ENCODE measurements at places on chromosomes 2 and 18.

- DNase-seq = no peak
Measured at GRCh38 chr2:175662335-175662734, 339.7 kb downstream of the LNPK start.

GRCh38 chr2:48993576-48993975 is 160.7 kb downstream of the FSHR start:
- DNase-seq = no peak

DNA sequence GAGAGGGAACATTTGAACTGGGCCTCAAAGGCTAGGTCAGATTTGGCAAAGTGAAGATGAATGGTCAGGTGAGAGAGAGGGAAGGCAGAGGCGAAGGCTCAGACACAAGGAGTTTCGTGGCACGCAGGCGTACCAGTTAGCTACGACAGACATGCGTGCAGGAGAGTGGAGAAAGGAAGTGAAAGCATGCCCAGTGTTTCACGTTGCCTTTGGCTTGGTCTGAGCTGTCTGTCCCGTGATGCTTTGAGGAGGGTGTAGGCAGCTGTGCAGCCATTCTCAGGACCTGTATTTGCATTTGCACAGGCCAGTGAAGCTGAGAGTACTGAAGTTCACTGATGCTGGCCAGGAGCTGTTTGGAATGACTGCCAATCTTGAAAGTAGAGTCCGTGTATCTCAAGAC is 69.5 kb downstream of the HNRNPLL start:
- DNase-seq = no peak

GRCh38 chr2:164764996-164765395 is 76.6 kb downstream of the COBLL1 start:
- no peak for DNase-seq

DNA sequence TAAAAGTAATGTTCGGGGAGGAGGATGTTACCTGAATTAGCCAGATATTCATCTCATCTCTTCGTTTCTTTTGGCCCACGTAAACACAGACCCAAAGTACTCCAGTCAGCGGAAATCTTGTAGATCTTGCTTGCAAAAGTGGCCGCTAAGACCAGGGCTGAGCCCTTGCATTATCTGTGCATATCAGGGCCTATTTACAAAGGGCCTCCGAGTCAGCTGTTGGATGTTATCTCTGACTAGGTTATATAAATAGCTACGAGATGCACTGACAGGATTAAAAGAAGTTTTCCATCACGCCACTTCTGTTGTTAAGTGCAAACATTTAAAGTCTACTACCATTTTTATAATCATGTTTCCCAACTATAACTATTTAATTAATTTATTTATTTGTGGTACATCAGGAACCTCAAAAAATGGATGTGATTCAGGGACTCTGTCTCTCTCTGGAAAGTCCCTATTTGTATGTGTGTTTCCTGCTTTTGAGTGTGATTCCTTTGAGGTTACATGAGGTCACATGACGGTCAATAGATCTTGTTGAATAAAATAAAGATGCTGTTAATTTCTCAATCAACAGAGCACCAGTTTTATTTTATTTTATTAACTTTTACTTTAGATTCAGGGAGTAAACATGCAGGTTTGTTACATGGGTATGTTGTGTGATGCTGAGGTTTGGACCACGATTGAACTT is 46.8 kb upstream of the MBOAT2 start:
- no peak for DNase-seq

DNA sequence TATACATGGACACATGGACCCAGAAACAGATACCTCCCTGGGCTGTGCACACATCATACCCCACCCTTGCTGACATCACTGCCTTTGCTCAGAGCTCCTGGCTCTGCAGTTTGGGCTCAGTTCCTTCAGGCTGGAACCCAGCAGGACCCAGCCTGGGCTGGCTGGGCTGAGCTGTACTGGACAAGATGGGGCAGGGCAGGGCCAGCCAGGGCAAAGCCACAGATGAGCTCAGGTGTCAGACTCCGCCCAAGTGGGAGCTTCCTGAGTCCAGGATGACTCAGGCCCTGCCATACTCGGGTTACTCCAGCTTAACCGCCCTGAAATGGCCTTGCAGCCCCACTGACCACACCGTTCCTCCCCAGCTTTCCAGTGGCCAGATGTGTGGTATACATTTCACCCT is 284.9 kb downstream of the OSR1 start:
- peak; percentile 97 for DNase-seq

- no peak for DNase-seq
Measured at GRCh38 chr18:50569930-50570329, 10.0 kb downstream of the MAPK4 start.

DNA sequence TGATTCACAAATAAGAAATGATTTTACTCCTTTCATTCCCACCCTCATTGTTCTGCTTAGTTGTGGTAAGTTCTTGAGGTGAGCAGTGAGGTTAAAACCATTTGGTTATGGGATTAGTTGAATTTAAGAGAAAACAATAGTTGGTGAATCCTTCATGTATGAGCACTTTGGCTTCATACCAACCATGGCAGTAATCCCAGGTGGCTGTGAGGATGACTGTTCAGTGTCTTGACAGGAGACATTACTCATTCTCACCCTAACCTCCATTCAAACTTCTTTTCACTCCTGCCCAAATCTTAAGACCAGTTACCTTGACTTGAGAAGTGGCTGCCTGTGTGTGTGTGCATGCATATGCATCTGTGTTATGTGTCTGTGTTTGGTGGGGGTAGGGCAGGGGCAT is 143.1 kb downstream of the SETBP1 start:
- DNase-seq = peak; percentile 84

GRCh38 chr2:236998758-236999157 is 86.9 kb upstream of the COPS8 start:
- no peak for DNase-seq

- no peak for DNase-seq
Measured at GRCh38 chr2:134846213-134846612, 7.8 kb downstream of the ACMSD start.

- no peak for DNase-seq
Measured at GRCh38 chr2:109305490-109306167, 176.6 kb downstream of the SH3RF3 start.

DNA sequence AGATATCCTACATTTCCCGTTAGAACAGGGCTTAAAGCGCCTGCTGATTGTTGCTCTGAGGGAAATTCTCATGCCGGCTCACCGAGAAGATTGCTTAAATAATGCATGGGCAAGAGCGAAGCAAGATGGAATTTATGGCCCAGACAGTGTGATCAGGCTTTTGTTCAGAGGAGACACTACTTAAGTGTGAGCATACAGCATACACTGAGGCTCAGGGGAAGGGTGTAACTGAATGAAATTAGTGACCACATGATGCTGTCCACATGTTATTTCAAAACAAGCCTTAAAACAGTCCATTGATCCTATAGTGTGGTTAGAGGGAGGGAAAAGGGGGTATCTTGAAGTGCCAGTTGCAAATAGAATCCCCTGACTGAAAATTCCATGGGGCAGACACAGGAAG is 125.5 kb downstream of the RAPGEF4 start:
- no peak for DNase-seq

GRCh38 chr2:45968946-45969584 is 317.6 kb downstream of the PRKCE start:
- DNase-seq = no peak

GRCh38 chr2:132479155-132479554 is 62.5 kb downstream of the GPR39 start:
- DNase-seq = no peak

- peak; percentile 57 for DNase-seq
Measured at GRCh38 chr2:12733846-12734245, 17.1 kb downstream of the TRIB2 start.

DNA sequence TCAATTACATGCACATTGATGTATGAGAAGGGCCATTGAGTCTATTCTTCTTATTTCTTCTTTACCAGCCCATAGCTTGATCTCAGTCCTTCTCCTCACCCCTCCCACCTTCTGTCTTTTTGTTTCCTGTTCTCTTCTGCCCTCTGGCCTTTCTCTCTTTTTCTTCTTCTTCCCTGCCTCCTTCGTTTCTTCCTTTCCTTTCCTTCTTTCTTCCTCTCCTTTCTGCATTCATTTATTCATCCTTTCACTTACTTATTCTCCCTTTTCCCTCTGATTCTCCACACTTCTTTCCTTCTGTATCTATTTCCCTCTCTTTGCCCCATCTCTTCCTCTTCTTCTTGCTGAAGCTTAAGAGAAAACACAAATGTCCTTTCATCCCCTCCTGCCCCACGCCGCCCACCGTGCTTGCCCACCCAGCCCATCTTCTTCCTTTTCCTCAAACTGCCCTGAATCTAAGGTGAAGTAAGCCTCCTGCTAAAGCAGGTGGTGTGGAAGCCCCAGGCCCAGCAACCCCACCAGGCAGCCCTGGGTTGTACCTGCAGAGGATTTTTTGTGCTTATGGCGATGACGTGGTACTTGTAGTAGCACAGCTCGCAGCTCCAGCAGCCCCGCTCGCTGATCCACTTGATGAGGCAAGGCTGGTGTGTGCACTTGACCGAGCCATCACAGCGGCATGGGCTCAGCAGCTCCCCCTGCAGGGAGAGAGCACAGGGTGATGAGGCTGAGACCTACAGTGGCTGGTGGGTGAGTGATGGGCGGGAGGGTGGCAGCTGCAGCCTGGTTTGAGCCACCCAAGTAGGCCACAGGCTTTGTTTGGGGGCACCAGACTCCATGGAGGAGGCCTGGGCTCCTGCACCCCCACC is 89.0 kb downstream of the MARCHF4 start:
- DNase-seq = peak; percentile 25

DNA sequence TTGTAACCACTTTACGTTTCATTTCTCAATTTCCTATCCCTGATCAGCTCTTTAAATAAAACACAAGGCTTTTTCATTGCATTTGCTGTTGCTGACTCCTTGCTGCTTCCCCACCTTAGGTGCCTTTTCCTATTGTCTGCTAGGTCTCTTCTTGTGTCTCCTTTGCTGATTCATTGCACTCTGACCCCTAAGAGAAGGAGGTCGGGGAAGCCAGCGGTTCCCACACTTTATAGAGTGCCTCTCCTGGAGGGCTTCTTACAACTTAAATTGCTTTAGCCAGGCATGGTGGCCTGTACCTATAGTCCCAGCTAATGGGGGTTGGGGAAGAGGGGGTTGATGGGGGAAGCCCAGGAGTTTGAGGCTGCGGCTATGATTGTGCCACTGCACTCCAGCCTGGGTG is 495.0 kb downstream of the DLGAP1 start:
- DNase-seq = no peak

DNA sequence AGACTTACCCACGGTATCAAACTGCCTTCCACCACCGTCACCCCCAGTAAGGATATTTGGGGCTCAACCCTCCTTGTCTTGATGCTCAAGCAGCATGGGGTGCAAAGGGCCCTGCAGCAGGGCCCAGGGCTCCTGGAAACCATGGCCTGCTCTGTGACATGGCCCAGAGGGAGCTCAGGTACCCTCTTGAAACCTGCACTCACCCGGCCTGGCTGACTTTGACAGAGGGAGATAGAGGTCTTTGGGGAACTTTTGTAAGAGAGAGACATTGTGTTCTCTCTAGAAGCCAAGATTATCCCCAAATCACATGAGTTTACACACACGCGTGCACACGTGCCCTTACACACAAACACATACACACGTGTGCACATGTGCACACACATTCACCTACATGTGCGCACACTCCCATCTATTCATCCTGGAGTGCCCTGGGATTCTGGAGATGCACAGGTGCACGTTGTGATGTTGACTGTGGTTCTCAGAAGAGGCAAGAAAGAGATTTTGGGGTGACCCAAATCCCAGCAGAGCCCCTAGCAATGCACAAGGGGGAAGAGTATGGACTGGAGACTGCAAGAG is 19.6 kb upstream of the KCNK3 start:
- no peak for DNase-seq

DNA sequence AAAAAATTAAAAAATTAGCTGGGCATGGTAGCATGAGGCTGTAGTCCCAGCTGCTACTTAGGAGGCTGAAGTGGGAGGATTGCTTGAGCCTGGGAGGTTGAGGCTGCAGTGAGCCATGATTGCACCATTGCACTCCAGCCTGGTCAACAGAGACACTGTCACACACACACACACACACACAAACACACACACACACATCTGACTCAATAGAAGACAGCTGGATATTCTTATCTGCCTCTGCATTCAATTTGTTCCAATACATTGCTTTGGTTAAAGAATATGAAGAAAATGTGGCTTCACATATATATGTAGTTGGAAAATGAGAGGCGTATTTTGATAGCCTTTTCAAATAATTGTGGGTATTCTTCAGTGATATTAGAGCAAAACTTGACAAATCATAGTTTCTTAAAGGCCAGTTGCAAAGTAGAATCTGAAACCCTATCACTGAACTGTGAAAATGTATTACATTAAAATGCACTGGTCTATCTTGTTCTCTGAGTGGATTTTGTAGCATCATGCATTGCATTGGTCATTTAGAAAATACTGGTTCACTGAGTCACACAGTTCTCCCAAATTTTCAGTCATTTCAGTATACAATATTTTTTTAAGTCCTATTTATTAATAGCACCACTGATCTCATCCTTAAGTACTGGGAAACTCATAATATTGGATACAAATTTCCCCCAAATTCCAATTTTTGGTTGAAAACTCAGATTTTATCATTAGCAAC is 140.9 kb downstream of the MCFD2 start:
- no peak for DNase-seq

DNA sequence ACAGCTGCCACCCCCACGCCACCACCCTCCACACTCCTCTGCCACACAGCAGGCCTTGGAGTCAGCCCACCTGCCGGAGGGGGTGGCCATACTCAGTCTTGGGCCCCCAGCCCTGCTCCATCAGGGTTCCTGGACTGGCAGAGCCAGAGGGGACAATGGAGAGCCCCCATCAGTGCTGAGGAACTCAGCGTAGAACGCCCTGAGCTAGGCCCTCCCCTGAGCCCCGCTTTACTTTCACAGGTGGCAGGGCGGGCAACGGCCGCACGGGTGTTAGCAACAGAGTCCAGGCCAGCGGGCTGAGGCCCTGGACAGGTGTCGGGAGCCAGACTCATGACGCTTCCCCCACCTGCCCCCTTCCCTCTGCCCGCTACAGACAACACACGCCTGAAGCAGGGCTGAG is 47.1 kb downstream of the FOSL2 start:
- DNase-seq = no peak

DNA sequence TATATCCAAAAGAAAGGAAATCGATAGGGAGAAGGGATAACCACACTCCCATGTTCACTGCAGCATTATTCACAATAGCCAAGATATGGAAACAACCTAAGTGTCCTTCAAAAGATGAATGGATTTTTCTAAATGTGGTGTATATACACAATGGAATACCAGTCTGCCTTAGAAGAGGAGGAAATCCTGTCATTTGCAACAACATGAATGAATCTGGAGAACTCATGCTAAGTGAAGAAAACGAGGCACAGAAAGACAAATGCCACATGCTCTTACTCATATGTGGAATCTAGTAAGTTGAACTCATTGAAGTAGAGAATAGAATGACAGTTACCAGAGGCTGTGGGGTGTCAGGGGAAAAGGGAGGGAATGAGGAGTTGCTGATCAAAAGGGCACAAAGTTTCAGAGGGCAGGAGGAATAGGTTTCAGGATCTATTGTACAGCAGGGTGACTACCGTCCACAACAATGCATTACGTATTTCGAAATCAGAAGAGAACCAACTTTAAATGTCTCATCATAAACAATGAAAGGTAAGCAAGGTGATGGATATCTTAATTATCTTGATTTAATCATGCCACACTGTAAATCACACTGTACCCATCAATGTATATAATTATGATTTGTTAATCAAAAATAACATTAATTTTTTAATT is 46.1 kb downstream of the SIGLEC15 start:
- DNase-seq = peak; percentile 53
